Stimulated activated CD8-positive, alpha-beta memory T cell treated with anti-CD3 and anti-CD28 coated beads, Interleukin-4, amount 100 ng/mL, for 48 hours (primary cell): ENCODE measurements at places on chromosomes 16 and 17.

DNA sequence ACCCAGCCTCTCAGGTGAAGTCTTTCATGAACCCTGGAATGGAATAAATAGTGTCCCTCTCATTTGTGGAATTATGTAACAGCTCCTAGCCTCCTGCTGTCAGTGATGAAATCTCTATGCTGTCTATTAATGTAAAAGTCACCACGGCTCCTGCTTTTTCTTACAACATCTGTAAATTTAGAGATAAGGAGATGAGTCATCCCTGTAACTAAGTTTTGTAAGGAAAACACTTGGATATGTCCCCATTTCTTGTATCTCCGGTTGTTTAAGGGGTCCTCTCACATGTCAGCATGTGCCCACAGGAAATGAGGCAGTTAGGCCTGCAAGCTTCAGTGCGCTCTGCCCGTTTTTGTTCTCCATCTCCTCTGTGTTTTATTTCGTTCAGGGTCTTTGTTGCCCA lies 2.8 kb upstream of the NAT9 start:
- DNase-seq: no peak

GRCh38 chr16:47258874-47259461 lies 115.2 kb upstream of the NETO2 start:
- DNase-seq: no peak

DNA sequence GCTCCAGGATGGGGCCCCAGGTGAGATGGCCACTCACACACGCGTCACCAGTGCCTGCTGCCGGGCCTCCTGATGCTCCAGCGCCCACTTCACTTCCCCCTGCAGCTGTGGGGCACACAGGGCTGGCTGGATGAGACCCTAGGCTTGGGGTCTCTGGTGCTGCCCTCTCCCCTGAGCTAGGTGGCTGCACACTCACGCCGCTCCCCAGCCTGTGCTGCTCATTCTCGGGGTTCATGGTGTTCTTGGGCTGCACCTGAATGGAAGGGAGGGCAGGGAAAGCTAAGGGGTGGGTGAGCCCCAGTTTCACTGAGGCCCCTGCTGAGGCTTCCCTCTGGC lies 1.2 kb downstream of the CCDC78 start:
- no peak for DNase-seq

- no peak for DNase-seq
Measured at GRCh38 chr17:59409336-59410048, 78.0 kb downstream of the YPEL2 start.

- no peak for DNase-seq
Measured at GRCh38 chr17:33962857-33963655, 292.0 kb upstream of the CCL2 start.

GRCh38 chr17:57349541-57350247 lies 93.4 kb downstream of the MSI2 start:
- DNase-seq: no peak

GRCh38 chr16:57367116-57367752 lies 5.1 kb upstream of the CX3CL1 start:
- no peak for DNase-seq
